ENCODE measurements at places on chromosomes 1 and 21. TPM values are rescaled to one million over a fixed set of nuclear protein-coding genes. Genes with fewer than 3 reads are reported as not detected.

The WDR64 gene
- 0.07 TPM for total RNA-seq

The ATP6V1G3 gene
- not detected for total RNA-seq

The RGS21 gene
- not detected for total RNA-seq

The FNDC5 gene
- 5.8 TPM for total RNA-seq

The KCNE1 gene
- total RNA-seq, result 1.1 TPM

The ZNF648 gene
- 0.23 TPM for total RNA-seq

The S1PR1 gene
- 9.3 TPM for total RNA-seq

DNA sequence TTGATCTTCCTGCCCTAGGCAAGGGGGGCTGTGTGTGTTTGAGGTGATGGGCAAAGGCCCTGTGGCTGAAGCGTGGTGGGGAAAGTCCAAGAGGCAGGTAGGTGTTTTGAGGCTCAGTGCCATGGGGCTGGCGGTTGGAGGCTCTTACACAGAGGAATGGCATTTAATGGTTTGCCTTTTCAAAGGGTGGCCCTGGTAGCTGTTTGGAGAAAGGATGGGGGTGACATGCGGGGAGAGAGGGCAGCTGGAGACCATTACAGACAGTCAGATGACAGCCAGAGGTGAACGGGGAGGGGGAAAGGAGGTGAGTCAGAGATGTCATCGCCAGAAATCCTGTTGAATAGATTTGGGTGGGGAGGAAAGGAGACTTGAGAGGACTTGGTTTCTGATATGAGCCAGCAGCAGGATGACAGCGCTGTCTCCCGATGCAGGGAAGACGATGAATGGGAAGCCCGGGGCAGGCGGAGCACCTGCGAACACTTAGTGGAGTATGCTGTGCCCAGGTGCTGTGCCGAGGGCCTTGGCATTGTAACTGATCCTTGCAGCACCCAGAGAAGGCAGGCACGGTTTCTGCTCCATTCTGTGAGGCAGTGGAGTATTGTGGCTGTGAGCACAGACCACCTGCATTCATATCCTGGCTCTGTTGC lies 56.3 kb downstream of the MAN1C1 start:
- DNase-seq, result no peak

GRCh38 chr1:212713465-212714136 lies 14.0 kb upstream of the BATF3 start:
- DNase-seq, result no peak

DNA sequence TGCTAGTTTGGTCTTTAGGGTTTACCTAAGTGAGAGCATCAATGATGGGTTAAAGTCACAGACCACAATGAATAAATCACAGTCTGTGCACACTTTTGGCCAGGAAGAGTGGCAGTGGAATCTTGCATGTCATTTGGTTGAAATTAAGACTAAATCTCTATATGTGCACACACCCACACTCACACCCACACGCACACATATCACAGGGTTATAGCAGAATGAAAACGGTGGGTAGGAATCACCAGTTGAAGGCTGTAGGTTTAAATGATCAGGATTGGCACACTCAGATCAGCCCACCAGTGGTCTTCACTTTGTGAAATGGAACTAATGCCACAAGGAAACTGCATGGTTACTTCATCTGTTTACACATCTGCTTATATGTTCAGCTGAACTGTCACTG lies 97.6 kb upstream of the ADAR start:
- no peak for DNase-seq

GRCh38 chr1:89143484-89143883 lies 17.6 kb upstream of the GBP2 start:
- DNase-seq, result no peak

- no peak for DNase-seq
These were observed 49.3 kb upstream of the RABGAP1L start for GRCh38 chr1:174110053-174110452.

GRCh38 chr1:17084787-17085186 lies 31.0 kb upstream of the SDHB start:
- DNase-seq, result no peak

DNA sequence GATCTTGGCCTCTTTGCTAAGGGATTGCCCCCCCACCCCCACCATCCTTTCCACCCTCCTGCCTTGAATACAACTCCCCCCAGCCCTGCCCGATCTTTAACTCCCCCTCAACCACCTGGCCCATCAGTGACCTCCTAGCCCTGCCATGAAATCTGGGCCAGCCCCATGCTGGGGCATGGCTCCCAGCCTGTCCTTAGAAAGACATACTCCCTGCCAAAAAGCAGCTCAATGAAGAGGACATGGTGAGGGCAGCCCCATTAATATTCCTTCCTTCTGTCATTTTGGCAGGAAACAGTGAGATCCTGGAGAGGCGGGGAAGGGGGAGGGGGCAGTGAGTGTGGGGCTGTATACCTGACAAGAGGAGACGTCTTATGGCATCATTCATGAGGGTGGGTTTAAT lies 66.8 kb upstream of the DISP3 start:
- DNase-seq, result no peak

DNA sequence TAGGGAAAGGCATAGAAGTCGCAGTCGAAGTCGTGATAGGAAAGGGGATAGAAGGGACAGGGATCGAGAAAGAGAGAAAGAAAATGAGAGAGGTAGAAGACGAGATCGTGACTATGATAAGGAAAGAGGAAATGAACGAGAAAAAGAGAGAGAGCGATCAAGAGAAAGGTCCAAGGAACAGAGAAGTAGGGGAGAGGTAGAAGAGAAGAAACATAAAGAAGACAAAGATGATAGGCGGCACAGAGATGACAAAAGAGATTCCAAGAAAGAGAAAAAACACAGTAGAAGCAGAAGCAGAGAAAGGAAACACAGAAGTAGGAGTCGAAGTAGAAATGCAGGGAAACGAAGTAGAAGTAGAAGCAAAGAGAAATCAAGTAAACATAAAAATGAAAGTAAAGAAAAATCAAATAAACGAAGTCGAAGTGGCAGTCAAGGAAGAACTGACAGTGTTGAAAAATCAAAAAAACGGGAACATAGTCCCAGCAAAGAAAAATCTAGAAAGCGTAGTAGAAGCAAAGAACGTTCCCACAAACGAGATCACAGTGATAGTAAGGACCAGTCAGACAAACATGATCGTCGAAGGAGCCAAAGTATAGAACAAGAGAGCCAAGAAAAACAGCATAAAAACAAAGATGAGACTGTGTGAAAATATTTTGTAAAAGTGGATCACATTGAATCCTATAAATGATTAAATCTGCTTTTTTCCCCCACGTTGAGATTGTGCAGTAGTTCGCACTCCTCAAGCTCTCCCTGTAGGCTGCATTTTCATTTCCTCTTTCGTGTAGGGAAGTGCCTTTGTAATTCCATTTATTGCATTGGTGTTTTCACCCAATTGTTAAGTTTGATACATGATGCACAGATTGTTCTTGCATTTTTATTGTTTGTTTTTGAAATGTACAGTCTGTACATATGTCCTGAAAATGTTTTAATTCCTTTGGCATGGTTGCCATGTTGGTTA lies 7.5 kb downstream of the PRPF38B start:
- no peak for DNase-seq

DNA sequence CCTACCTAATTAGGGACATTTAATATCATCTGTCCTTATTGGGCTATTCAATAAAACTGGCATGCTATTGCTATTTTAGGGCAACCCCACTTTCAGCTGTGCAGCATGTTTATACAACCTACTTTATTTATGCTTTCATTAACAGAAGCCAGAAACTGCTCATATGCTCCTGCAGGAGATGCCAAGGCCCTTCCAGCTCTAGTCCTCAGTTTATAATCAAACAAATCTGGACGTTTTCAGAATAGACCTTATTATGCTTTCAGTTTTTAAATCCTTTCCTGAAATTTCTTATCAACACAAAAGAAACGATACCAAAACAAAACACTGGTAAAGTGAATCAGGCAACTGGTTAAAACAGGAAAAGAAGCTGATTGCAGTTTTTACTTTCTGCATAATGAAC lies 53.2 kb downstream of the PTGS2 start:
- DNase-seq, result no peak

DNA sequence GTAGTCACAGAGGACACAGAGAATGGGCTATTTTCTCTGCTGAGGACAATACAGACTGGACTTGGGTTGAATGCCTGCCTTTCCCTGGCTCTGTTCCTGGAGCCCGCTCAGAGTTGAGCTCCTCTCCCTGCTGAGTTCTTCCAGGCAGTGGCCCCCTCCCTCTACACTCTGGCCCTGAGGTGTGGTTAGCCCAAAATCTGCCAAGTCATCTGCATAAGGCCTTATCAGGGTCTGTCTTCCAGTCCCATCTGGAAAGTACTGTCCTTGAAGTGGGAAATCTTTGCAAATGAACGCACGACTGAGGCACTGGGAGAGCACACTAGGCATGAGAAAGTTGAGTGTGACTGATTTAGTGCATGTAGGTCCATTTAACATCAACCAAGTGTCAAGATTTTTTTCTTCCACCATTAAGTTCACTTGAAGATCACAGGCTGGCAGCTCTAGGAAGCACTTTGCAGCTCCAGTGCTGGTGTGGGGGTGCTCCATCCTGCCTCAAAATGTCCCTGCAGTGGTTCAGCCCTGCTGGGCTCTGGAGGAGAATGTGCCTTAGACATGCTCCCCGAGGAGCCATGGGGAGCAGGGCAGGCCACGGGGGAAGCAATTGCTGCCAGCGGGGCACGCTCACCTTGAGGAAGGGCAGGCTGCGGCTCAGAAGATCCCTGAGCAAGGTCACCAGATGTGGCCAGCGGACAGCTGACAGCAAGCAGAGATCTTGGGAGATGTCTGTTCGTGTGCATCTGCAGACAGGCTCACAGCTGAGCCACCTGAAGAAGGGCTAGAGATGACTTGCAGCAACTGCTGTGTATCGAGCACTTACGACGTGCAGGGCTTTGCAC lies 41.5 kb downstream of the IER5 start:
- DNase-seq, result no peak

DNA sequence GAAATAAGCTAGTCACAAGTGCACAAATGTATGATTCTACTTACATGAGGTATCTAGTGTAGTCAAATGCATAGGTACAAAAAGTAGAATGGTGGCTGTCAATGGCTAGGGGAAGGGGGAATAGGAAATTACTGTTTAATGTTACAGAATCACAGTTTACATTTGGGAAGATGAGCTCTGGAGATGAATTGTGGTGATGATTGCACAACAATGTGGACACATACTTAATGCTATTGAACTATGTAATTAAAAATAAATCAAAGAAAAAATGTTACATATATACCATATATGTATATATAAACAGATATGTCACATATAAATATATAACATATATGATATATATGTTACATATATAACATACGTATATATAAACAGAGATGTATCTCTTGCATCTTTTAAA lies 39.4 kb downstream of the VAV3 start:
- no peak for DNase-seq

DNA sequence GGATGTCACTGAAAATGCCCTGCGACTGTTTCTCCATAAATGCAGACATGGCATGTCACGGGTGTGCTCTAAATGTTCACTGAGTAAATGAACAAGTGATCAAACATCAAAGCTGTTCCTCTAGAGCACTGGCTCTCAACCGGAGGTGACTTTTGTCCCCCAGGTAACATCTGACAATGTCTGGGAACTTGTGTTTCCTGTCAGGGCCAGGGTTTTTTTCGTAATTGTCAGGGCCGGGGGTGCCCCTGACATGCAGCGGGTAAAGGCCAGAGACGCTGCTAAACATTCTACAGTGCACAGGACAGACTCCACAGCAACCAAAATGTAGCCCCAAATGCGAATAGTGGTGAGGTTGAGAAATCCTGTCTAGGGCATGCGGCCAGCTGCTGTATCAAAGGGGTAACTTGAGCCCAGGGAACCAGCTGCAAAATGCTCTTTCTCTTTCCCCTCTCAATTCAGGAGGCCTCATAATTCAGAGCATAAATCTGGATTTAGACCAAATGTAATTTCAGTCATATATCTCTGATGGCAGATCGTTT lies 2.0 kb downstream of the ALDH4A1 start:
- no peak for DNase-seq

DNA sequence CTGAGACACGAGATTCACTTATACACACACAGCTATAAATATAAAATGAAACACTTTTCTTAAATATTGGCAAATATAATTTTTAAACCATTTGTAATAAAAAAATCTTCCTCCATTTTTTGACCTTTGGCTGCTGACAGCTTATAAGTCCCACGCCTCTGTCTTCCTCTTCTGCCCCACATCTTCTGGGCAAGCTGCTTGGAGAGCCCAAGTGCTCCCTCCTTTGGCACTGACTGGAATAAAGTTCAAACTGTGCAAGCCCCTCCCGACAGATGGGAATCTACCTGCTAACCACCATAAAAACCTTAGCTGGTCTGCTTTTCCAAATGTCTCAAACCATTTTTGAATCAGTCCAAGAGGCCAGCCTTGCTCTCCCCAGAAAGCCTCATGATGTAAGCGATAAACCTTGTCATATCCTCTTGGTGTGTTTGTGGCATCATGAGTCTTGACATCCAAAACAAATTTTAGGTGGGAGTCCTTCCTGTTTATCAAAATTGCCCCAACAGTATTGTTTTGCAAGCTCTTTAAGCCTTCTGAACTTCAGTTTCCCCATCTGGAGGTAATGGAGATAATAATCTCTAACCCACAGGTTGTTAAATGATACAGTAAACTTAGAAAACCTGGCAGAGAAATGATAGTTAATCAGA lies 99.8 kb downstream of the SNX7 start:
- DNase-seq, result peak; percentile 8

GRCh38 chr1:44249543-44249942 lies 36.3 kb downstream of the DMAP1 start:
- DNase-seq, result peak; percentile 37

DNA sequence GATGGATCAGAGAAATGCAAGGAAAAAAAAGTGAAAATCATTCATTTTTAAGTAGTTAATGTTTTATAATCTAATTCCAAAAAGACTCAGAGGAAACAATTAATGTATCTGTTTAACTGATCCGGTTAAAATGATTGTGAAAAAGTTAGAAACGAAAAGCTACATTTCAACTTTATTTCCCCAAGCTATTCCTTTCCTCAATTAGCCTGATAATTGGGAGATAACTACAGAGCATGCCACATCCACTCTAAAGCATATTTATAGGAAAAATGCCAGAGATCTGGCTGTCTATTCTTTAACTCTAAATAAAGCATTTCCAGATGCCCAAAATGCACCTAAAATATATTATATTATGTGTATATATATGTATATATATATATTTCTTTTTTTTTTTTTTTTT lies 35.9 kb upstream of the XPR1 start:
- DNase-seq, result no peak

DNA sequence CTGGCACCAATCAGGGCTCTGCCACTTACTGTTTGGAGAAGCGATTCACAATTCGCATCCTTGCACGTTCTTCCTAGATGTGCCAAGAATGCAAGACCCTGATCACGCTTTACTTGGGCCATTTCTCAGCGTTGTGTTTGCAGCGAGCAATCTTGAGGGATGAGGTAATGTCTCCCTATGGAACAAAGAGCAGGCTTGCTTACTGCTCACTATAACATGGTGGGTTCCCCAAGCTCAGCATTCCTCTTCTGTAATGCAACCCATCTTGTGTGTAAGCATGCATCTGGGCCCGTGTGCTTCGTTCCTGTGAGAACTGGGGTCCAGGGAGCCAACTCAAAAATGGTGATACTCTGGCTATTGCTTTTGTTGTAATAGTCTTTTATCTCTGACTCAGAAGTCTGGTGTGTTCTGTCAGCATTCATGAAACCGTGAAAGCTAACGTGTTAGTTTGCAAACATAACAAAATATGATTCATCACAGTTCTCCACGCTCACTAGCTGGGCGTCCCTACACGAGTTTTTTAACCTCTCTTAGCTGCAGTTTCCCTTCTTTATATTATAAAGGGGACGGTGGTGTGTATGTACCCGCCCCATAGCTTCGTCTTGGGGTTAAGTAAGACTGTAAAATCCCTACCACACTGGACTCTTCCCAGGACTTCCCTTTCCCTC lies 33.3 kb downstream of the DNTTIP2 start:
- DNase-seq, result peak; percentile 73

Data from hepatocyte (in vitro differentiated cells).